ENCODE measurements at places on chromosomes 12 and 14.

DNA sequence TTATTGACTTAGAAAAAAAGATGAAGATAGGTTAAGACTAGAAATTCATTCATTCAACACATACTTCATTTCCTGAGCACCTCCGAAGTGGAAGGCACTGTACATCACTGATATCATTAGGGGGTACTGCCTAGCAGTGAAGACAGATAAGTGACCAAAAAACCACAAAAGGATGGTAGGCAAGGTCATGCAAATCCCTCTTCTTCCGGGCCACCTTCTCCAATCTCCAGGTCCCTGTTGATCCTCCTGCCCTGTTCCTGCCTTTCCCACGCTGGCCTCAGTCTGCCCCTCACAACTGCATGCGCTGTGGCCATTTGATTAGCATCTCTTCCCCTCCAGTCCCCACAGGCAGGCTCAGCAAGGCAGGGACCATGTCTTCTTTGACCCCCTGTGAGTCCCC is 60.8 kb downstream of the SETD3 start:
- DNase-seq, result no peak

DNA sequence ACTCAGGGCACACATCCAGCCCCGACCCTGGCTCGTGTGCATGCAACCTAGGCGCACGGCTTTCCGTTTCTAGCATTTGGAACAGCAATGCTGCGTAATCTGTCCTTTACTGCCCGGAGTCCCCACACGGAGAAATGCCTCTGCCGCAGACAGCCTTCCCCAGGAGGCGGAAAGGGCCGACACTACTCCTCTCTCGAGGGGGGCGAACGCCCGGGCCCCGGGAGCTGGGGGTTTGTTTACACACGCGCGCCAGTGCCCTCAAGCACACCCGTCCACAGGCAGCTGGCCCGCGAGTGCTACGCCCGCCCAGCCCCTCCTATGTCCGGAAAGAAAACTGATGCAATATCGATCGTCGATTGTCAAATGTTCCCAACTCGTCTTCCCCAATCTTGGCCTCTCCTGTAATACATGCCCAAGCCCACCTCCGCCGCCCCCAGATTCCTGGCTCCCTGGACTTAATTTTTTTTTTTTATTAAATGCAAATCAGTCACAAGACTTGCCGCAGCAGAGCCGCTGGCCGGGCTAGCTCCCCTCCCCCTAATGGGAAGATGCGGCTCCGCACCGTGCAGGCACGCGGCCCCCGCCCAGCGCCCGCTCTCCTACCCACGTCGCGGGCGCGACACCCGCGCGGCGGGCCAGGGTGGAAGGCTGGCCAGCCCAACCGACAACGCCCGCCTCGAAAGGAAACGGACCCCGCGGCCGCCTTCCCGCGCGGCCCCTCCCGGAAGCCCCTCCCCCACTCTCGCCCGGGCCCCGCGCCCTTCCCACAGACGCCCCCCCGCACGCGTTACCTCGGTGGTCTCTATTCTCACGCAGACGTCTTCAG is 642 bp downstream of the SLC38A2 start:
- no peak for DNase-seq

- DNase-seq, result no peak
Observed at GRCh38 chr14:95759941-95760340, 46.0 kb upstream of the TCL1A start.

GRCh38 chr12:102438827-102439210 is 41.5 kb downstream of the IGF1 start:
- no peak for DNase-seq

DNA sequence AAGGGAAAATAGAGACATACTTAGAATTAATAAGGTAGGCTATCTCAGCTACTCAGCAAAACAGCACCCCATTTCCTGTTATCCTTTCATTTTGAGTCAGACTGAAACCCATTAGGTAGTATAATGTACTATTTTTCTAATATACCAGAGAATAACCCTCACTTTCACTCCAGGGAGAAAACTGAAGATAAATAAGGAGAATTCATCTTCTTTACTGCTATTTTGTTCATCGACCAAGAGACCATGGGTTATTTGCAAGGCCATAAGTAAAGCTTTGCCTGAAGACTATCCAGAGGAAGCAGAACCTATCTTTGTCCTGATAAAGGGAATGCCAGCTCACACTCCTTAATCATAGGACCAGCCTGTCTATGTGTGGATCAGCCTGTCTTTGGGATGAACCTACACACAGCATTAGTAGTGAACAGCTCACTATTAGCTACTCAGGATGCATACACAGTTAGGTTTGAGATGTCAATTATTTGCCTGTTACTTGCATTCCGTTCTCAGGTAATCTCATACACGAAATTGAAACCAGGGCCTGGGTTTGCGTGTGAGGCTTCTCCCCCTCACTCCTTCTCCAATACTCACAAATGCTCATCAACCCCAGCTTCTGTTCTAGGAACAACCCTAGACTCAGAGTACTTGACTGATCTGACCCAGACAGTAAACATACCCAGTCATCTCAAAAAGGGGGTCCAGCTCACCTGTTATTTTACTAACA is 124.4 kb downstream of the DAD1 start:
- no peak for DNase-seq

DNA sequence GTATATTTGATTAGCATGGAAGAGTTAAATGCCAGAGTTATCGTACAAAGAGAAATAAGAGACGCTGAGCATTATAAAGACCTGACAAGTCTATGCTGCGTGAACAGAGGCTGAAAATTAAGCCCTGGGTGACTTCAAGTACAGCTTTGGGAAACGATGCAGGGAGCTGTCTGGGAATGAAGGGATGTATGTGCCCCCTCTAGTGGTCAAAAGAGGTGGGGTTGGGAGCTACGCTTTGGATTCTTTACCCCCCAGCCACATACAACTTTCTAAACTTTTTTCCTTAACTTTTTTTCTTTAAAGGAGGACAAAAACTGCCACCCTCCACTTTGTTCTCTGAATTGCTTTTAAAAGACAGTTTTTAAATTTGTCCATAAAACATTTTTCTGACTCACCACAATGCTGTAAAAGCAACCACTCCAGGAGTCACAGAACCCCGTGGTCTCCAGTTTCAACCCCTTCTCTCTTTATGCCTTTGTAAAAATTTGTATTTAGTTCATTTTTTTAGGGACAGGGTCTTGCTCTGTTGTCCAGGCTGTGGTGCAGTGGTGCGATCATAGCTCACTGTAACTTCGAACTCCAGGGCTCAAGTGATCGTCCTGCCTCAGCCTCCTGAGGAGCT is 59.4 kb downstream of the ZNF664 start:
- peak; percentile 60 for DNase-seq

DNA sequence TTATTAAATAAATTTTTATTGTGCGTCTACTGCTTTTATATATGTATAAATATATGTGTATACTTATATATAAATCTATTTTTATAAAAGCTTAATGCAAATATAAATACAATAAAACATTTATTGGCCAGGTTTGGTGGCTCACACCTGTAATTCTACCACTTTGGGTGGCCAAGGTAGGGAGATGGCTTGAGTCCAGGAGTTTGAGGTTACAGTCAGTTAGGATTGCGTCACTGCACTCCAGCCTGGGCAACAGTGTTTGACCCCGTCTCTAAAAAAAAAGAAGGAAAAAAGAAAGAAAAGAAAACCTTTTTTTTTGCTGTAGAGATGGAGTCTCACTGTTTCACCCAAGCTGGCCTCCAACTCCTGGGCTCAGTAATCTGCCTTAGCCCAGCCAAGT is 20.9 kb downstream of the ACTR6 start:
- no peak for DNase-seq

DNA sequence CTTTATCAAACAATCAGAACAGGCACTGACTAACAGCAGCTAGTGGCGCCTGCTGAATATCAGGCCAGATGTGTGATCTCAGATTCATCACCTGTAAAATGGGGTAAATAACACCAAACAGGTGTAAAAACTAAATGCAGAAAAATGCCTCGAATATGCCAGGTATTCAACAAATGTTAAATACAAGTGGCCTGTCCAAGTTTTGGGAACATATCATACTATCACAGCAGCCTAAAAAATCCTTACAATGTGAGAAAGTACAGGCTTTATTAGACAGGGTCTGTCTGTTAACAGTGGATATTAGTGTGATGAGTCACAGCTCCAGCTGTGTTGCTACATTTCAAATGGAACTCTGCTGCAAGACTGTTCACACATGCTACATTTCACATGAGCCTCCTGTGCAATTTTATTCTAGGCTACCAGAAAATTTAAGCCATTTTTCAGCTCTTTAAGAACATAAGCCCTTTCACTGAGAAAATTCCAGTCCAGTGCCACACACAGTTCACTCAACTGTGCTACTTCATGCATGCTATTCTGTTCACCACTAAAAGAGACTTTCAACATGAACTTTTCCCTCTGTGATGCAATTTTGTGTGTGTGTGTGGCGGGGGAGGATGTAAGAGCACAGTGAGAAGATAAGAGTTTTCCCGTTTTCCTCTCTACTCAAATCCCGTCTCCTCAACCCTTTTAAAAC is 56.7 kb downstream of the MSRB3 start:
- peak; percentile 85 for DNase-seq

DNA sequence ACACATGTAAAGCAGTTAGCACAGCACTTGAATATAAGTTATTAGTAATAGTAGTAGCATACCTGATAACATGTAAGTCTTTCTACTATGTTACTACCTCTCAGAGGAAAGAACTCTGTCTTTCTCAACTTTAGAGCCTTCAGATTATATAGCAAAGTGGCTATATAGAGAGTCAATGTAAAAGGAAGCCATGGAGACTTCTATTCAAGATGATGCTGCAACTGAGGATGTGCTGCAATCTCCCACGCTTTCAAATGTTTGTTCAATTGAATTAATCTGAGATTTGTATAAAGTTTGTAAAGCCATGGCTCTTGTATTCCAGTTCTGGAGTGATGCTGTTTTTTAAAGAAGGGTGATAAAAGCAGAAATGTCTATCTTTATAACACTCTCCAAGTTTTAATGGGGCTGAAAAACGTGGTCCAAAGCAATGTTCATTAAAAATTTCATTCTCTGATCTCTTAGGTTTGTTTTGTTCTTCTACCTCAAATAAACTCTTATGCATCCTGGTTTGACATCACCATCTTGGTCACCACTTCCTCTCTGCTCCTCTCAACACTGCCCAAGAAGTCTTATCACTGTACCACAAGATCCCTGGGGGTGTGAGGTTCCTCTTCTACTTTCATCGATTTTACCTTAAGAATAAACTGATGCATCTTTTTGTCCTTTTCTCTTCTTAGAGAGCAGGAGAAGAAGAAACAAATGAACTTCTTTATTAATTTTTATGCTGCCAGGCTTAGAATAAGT is 40.6 kb downstream of the C12orf42 start:
- DNase-seq, result no peak

- no peak for DNase-seq
Observed at GRCh38 chr14:59532419-59532818, 44.2 kb downstream of the CCDC175 start.

DNA sequence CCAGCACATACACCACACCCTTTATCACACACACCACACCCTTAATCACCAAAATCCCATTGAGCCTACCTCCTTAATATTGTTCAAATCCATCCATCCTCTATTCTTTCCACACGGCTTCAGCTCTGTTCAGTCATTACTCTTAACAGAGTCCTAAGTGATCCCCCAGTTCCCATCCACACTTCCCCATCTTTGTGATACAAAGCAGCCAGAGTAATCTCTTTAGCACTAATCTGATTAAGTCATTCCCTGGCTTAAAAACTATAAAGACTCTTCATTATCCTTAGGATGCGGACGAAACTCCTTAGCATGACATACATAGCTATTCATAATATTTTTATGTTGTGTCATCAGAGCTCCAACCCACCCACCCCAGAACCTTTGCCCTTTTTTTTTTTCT is 14.7 kb upstream of the MFAP5 start:
- no peak for DNase-seq

DNA sequence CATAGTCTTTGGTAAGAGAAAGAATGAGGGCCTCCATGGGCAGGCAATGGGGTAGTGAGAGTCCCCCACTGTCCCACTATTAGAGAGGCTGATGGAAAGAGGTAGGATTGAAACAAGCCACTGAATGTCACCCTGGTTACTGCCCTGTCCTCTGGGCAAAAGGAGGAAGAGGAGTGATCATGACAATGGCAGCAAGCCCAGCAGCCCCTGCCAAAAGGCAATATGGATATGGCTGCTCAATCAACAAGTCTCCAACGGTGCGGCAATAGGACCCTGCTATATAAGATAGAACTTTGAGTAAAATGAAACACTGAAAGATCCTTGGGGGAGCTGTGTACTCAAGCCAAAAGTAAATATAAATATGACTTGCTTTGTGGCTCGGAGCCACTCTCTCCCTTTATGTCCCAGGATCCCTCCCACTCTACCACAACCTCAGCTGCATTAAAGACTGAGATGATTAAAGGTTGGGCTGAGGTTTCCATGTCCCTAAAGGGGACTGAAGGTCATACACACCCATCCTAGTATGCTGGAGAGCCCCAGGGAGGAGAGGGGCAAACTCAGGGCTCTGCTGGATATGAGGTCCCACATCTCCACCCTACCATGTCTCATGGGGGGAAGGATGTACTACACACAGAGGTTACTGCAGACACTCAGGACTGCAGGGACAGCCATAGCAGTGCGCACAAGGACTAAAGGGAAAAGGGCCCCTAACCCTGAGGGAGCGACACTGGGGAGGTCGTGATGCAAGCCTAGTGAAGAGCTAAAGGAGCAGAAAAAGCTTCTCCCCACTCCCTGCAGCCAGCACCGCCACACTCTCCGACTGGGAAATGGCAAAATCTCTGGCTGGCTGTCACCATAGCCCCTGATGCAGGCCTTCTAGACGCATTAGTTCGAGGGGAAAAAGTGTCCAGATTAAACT is 5.9 kb downstream of the POMT2 start:
- no peak for DNase-seq

- no peak for DNase-seq
Observed at GRCh38 chr14:50037852-50038251, 78.5 kb downstream of the VCPKMT start.

DNA sequence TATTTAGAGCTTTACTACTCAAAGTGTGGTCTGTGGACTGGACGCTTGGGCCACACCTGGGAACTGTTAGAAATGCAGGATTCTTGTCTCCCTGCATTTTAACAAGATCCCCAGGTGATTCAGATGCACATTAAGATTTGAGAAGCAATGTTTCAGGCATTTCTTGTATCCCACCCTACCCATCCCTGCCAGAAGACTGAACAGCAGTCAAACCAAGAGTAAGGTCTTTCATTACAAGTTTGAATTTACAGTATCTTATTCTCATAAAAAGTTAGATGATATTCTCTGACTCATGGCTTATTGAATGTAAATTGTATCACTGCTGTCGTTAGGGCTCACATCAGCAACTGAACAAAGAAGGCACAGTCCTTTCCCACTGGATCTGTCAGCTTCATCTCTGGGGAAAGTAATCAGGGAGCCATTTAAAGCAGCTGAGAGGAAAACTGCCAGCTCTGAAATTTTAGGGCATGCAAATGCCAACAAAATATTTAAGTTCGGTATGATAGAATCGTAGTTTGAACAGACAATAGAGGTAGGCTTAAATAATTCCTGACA is 141.1 kb downstream of the AKAP6 start:
- no peak for DNase-seq

DNA sequence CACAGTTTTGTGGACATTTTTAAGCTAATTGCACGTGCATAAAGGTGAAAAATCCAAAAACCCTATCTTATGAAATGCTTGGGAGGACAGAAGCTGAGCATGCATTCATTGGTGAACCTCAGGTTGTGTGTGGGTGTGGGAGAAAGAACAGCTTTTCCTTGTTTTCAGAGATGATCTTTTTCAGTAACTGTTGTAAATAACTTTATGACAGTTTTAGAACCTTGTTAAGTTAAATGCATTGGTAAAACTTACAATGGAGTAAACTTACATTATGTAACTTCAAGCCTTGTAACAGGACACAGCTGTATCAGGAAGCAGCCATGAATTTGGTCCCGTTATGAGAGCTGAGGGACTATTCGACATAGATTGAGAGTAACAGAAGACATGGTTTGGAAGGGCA is 587.4 kb downstream of the GALC start:
- no peak for DNase-seq

GRCh38 chr14:99689266-99690236 is 5.5 kb downstream of the CYP46A1 start:
- DNase-seq, result no peak

All from cerebellar cortex (tissue), 1 donor.